ENCODE measurements at places on chromosomes 1 and 21.

GRCh38 chr1:15540186-15540585, 13.5 kb downstream of the DNAJC16 start:
- DNase-seq = no peak

GRCh38 chr1:24470592-24470991, 32.0 kb upstream of the RCAN3 start:
- DNase-seq = no peak

DNA sequence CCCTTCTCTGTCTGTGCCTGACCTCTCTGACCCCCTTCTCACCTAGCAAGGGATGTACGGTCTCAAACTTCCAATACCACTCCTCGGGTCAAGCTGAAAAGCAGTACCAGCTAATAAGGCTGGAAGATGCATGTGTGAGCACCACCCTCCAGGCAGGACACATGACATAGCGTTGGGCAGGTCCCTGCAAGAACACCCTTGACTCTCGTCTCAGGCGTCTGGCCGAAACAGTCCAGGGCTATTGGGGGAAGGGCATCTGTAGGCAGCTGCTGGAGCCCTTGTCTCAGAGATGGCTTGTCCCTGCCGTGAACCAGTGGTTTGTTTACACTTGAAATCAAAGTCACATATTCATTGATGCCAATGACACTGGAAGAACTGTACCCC, 56.5 kb downstream of the CD46 start:
- peak; percentile 17 for DNase-seq

DNA sequence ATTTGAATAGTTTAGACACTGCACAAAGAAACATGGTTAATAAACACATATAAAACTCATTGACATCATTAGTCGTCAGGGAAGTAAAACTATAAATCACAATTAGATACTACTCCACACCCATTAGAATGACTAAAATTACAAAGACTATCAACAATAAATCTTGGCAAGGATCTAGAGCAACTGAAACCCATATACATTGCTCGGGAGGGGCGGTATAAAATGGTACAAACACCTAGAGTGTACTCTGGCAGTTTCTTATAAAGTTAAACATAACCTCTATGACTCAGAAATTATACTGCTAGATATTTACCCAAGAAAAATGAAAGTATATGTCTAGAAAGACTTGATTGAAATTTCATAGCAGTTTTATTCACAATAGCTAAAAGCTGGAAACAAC, 434.2 kb downstream of the RWDD3 start:
- DNase-seq = no peak

- DNase-seq = no peak
These were observed 251.9 kb downstream of the PTPRU start for GRCh38 chr1:29488086-29488793.
